Left lung (tissue), 14 donors: ENCODE measurements at places on chromosomes 16 and 17. TPM values are rescaled to one million over a fixed set of nuclear protein-coding genes. Genes with fewer than 3 reads are reported as not detected.

DNA sequence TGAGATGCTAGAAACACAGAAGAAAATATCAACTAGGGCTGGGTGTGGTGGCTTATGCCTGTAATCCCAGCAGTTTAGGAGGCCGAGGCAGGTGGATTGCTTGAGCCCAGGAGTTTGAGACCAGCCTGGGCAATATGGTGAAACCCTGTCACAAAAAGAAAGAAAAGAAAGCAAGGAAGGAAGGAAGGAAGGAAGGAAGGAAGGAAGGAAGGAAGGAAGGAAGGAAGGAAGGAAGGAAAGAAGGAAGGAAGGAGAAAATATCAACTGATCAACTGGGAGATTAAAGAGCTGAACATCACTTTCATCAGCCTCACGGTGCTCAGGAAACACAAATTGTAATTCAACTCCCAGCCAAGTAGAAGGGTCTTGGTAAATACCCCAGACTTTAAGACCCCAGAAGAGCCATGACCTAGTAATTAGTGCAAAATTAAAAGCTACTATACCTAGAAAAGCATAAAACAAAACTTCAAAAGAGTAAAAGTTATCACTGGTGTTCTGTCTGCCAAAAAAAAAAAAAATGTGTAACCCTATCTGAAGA lies 27.8 kb upstream of the SLFN13 start:
- no peak for DNase-seq

GRCh38 chr17:28506763-28507487 lies 777 bp downstream of the FOXN1 start:
- DNase-seq, result no peak

GRCh38 chr17:62572888-62573401 lies 54.5 kb upstream of the MRC2 start:
- no peak for DNase-seq

DNA sequence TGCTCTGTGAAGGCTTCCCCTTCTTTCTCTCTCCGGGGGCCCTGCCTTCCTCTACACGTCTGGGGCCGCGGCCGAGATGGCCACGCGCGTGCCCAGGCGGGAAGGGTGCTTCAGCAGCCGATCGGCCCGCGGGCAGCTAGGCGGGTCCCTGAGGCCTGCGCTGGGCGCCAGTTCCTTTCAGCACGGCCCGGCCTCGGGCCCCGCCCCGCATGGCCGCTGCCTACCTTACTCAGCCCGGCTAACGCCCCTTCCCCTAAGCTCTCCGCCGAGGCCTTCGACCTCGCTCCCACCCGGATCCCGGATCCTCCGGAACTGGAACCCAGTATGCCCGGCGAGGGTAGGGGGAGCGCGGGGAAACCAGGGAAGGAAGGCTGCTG lies 335 bp downstream of the TMEM11 start:
- no peak for DNase-seq

Gene CCT6B
- polyA plus RNA-seq, result 5.1 TPM
